ENCODE measurements at places on chromosomes 13 and 19.

DNA sequence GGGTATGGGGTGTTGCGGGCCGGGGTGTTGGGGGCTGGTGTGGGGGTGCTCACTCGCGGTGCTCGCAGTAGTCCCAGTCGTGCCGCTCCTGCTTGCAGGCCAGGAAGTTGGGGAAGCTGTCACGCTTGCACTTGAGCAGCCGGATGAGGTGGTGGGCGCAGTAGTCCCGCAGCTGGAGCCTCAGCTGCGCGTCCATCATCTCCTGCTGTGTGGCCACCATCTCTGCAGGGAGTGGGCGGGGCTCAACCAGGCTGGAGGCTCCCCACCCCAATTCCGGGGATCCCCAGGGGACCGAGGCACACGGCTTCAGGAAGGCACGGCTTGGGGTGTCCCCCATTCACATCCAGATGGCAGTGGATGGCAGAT lies 5.2 kb downstream of the NDUFB7 start:
- DNase-seq, result no peak

GRCh38 chr13:41675306-41675705 lies 218.0 kb downstream of the RGCC start:
- DNase-seq, result no peak

- DNase-seq, result no peak
Observed at GRCh38 chr13:40255551-40255950, 410.9 kb downstream of the FOXO1 start.

DNA sequence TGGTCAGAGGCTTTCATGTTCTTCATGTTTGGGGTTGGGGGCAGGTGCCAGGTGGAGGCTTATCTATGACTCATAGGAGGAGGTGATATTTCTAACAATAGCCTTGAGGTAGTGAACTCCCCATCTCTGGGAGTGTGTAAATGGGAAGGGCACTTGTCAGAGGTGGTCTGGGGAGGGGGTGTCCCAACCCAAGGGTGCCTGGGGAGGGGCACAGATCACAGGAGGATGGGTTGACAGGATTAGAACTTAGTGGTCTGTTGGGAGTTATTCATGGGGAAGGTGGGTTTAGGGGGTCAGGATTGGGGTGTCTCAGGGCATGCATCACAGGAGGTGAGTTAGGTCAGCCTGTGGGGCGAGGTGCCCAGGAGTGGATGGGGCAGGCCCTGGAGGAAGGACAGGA lies 1.6 kb downstream of the ACTL9 start:
- DNase-seq, result no peak

GRCh38 chr13:62489731-62490130 lies 1074.1 kb upstream of the PCDH20 start:
- no peak for DNase-seq

DNA sequence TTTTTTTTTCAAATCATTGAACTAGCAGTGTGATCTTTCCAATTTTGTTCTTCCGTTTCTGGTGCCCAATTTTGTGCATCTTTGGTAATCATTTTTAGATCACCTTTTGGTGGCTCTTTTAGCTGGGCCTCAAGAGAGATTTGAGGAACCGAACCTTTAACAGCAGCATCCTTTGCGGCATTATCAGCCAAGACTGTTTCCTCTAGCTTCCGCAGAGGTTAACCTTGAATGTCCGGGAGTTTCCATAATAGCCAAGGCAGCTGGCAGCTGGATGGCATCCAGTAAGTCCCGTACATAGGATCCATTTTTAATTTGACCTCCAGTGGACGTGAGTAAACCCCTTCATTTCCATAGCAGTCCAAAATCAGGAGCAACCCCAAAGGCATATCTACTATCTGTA lies 9.6 kb downstream of the IRGC start:
- DNase-seq, result no peak

DNA sequence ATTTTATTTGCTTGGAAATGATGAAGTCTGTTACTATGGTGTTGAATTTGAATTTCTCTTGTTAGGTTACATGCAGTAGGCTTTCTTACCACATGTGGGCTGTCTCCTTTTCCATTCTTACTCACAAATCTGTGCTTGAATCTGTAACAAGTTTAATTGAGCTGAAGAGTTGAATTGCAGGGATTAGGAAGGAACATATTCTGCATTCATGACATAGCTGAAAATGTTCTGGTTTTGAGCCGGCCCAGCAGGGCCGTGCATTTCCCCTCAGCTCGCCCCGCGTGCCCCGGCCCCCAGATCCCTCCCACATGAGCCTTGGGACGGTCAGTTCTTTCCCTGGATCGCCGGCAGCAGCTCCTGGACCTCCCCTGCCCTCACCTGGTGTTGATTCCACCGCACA lies 28.1 kb downstream of the TFDP1 start:
- DNase-seq, result no peak

DNA sequence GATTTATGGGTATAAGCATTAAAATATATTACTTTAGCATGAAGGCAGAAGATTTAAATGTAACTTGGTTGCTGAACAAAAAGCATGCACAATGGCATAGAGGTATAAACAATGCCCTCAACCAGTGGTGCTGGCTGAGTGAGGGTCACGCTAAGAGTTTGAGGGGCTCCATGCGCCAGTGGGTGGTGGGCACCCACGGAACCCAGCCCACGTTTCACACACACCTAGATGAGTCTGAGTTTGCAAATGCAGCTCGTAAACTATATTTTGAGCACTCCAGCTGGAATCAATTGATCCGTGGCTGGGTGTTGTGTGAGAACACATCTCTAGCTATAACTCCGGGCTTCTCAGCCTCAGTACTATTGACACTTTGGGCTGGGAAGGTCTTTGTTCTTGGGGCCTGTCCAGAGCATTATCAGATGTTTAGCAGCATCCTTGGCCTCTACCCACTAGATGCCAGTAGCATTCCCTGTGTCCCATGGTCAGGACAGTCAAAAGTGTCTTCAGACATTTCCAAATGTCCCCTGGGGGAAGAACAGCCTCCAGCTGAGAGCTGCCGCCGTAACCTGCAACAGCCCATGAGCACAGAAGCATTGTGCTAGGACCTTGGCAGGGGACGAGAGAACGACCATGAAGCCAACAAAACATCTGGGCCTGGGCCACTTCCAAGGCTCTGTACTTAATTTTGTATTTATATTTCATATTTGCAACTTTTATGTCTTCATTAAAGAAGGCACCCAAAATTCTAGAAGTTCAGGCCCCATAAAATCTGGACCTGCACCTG lies 108.1 kb upstream of the SOX1 start:
- no peak for DNase-seq

DNA sequence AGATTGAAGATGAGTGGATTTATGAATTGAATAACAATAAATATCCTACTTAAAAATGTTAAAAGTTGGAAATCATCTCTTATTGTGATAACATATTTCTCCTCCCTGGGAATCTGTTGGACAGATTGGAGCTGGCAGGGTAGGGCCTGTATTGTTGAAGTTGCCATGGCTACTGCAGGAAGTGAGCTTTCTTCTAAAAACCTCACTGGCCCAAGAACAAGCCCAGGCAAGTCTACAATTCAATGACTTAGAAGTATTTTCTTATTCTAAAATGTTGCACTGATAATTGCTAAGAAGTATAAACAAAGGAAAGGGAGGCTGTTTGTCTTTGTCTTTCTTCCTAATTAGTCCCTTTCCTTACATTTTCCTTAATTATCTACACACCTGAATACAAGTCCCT lies 112.1 kb downstream of the DLEU7 start:
- DNase-seq, result peak; percentile 9

GRCh38 chr19:5492635-5493409 lies 37.6 kb downstream of the ZNRF4 start:
- no peak for DNase-seq

GRCh38 chr13:42361701-42362100 lies 89.7 kb downstream of the AKAP11 start:
- DNase-seq, result no peak

- DNase-seq, result no peak
Observed at GRCh38 chr13:39411511-39411910, 191.5 kb downstream of the LHFPL6 start.

DNA sequence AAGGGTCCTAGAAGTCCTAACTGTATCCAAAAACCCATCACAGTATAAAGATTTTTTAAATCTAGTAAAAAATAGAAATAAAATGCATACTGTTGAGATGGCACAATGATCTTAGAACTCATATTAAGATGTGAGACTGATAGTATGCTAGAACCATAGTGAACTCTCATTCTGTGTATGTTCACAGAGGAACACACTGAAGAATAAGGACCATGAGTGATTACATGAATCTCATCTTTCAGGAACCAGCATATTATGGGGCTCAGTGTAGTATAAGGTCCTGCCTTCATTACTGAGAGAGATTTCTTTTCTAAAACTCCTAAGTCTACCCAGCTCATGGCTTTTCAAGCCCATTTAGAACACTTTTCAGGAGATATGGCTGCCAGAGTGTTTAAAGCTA lies 59.8 kb upstream of the RFC3 start:
- no peak for DNase-seq

DNA sequence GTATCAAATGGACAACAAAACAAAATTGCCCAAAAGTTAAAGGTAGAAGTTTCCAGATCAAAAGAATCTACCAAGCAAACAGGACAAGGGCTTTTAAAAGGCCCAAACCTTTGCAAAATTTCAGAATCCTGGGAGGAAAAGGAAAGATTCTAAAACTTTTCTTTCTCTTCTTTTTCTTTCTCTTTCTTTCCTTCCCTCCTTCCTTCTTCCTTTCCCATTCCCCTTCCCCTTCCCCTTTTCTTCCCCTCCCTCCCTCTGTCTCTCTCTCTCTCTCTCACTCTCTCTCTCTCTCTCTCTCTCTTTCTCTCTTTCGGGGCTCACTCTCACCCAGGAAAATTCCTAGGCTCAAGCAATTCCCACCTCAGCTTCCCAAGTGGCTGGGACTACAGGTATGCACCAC lies 4.2 kb upstream of the PDCD5 start:
- DNase-seq, result no peak

- DNase-seq, result no peak
Observed at GRCh38 chr19:8589177-8589714, 12.0 kb upstream of the MYO1F start.

DNA sequence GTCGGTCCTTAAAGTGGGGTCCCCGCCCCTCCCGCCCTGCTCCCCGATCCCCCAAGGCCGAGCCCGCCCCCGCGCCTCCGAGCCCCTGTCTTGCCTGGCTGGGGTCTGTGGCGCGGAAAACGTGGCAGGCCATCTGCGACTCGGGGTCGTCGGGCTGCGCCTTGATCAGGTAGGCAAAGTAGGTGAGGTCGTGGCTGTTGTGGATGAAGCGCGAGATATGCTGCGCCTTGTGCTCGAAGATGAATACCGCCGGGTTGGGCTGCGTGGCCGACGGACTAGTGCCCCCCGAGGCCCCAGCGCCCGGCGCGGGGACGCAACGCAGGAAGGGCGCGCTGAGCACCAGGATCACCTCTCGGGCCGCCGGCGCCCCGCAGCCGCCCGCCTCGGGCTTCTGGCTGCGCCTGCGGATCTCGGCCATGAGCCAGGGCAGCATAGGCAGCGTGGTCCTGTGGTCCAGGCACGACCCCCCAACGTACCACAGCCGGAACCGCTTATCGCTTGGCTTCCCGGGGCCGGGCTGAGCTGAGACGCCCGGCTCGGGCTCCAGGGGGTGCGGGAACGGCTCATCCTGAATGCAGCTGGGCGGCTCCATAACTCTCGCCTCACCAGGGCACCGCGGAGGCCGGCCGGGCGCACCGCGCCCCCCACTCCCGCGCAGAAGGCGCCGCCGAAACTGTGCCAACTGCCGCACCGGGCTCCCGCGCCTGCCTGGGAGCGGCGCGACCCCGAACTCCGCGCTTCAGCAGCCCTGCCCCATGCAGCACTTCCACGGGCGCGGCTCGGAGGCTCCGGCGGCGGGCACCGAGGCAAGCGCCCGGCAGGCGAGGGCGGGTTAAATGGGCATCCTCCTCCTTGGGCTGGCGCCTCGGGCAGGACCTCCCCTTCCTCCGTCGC lies 546 bp downstream of the TBC1D4 start:
- peak; percentile 62 for DNase-seq

DNA sequence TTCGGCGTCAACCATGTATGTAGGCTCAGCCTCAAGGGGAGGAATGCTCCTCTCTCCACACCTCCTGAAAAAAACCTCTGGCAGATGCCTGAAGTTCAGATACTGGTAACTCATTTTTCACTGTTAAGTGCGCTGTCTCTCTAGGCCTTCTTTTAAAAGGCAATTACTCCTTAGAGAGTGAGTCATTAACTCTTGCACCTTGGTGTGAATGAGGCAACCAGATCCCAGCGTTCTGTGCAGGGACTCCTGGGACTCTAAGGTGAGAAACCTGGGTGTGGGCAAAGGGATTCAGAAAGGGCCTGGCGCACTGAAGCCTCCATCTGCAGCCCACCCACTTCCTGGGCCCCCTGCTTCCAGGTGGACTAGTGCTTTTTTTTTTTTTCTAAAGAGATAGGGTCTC lies 71.7 kb downstream of the SIAH3 start:
- DNase-seq, result no peak

GRCh38 chr13:39887387-39887786 lies 231.9 kb downstream of the COG6 start:
- DNase-seq, result no peak

- peak; percentile 73 for DNase-seq
Observed at GRCh38 chr19:2171349-2172145, 7.8 kb downstream of the DOT1L start.

DNA sequence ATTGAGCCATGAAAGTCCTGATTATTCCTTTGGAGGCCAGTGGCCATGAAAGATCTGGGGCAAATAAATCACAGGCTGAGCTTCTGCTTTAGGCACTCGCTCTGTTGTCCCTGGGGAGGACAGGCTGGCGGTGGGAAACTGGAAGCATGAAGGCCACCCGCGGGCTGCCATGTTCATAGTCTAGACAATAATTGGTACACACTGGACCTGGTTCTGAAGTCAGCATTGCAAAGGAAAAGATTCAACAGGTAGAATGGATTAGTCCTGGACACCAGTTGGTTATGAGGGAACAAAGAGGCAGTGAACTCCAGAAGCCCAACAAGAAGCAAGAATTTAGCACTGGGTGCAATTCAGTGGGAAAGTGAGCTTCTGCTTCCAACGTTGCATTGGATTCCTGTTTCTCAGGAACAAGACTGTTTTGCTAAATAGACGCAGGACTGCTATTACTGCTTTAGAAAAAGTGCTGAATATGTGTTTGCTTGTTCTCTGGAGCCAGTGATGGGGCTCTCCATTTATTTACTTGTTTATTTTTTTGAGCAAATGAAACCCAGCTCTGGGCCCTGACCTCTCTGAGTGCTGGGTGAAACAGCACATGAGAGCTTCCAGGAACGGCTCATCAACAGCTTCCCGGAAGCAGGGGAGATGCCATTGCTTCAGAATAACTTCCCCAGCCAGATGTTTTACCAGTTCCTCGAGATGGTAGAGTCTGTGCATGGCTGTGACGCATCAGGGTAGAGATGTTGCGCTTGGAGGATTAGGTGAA lies 336.4 kb downstream of the ZNF536 start:
- no peak for DNase-seq

- DNase-seq, result no peak
Observed at GRCh38 chr19:33187183-33187540, 7.0 kb upstream of the LRP3 start.

GRCh38 chr19:2528675-2529101 lies 52.8 kb downstream of the GADD45B start:
- DNase-seq, result no peak

GRCh38 chr13:94849254-94849653 lies 136.9 kb upstream of the SOX21 start:
- DNase-seq, result no peak

Measured in NCI-H345 (cell line).